HFFc6 (cell line): ENCODE measurements at places on chromosomes 2 and 18. TPM values are rescaled to one million over a fixed set of nuclear protein-coding genes. Genes with fewer than 3 reads are reported as not detected.

- peak; percentile 77 for DNase-seq
Observed at GRCh38 chr2:122643725-122644329, 888.4 kb downstream of the TSN start.

DNA sequence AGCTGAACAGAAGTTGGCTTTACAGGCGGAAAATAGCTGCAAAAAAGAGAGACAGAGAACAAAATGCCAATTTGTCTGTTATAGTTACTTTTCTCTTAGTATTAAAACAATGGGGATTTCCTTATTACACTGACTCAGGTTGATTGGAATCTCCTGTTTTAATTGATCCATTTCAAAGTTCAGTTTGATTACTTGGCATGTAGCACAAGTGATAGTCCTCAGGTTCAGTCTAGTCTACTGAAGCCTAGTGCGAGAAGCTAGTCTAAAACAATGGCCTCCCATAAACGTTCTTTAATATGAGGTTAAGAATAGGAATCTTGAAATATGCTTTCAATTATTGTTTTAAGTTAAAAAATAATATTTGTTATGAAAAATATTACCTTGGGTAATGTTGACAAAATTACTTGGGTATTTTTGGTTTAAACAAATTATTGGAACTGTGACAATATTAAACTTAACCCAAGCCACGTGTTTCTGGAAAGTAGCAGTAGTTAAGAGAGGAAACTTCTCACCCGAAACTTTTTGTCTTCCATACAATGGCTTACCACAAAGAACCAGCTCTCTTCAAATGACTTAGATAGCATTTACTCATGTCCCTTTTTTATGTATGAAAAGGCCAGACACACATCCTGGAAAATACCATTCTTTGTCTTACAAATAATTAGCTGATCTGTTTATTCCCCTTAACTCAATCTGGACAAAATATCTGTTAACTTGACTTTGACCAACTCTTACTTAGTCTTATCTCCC, 1326.2 kb upstream of the TMEFF2 start:
- no peak for DNase-seq

DNA sequence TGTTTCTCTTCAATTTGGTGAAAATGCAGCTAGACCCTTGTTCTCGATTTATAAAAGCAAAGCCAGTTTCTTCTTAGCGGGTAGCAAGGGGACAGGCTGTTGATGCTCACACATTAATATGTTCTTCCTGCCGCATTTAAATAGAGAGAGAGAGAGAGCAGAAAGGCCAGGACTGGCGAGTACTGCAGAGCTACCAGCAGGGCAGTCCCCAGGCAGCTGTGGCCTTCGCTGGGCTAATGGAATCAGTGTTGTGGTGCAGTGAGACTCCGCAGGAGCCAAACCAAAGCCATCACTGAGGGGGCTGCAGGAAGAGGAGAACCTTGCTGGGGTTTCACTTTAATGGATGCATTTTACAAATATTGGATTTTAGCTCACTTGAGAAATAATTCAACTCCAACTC, 223.6 kb downstream of the ACTR3 start:
- no peak for DNase-seq

DNA sequence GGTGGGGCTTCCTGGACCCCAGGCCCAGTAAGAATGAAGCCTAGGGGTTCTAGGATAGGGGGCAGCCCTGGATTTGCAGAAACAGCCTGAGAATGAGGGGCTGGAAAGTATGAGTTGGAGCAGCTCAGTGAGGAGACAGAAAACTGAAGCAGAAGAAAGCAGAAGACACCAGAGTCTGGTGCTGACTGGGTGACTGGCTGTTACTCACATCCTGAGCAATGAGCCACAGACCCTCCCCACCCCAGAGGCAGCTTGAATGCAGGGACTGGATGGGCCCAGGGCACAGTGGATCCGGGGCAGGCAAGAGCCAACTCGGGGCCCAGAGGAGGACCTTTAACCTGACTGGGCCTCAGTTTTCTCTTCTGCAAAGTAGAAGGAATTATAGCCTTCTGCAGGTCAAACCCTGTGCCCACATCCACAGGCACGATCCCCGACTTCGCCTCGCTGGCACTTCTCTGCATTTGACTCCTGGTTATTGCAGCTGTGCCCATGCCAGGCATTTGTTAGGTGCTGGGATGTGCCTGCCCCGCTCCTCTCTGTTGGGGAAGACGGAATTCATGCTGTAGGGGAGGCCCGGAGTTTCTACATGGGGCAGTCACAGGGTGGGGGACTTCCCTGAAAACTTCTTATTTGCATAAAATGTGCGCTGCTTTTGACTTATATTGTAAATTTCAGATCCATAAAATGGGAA, 8.5 kb downstream of the STEAP3 start:
- DNase-seq: peak; percentile 52

GRCh38 chr2:157875641-157876065, 477 bp downstream of the ACVR1 start:
- DNase-seq: no peak

DNA sequence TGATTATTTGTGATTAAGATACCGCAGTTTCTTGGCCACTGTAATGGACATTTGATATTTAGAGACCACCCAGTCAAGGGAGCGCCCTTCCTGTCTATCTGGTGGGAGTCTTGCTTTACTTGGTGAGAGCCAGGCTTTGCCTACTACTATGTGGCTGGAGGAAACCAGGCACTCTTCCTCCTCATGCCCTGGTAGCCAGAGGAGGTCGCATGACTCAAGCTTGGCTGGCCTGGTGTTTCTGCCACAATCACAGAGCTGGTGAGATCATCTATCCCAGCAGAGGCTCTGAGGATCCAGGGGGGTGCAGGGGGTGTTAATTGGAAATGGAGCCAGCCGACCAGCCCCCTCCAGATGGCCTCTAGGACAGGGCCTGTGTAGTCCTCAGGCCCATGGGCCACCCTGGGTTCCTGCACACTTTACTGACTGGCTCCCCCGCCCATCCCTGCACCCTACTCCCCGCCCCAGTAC, 46.8 kb upstream of the BIN1 start:
- peak; percentile 85 for DNase-seq

DNA sequence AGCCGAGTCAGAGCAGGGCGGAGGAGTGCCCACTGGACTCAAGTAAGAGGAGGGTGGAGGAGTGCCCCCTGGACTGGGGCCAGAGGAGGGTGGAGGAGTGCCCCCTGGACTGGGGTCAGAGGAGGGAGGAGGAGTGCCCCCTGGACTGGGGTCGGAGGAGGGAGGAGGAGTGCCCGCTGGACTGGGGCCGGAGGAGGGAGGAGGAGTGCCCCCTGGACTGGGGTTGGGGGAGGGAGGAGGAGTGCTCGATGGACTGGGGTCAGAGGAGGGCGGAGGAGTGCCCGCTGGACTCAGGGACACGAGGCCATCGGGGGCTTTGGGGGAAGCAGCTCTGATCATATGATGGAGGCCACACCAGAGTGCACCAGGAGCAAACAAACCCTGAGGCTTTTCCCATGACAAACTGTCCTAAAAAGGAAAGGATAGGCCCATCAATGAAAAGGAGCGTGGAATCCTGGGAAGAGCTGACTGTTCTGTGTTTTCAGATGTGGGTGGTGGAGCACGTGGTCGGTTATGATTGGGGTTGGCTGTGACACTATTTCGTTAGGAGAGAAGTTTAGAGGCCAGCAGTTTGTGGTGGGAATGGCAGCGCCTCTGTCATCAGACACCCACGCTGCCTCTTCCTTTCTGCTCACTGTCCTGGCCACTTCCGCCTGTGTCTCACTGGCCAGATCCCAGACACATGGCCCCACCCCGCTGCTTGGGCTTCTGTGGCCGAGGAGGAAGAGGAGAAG, 24.5 kb upstream of the HPCAL1 start:
- DNase-seq: peak; percentile 37

GRCh38 chr2:195657634-195658540, 861 bp downstream of the SLC39A10 start:
- DNase-seq: peak; percentile 61

GRCh38 chr2:187158452-187158851, 289.6 kb downstream of the CALCRL start:
- DNase-seq: no peak

The TUBB8B gene
- total RNA-seq: not detected in 3 replicates

The OTOS gene
- total RNA-seq: 0.43 TPM in 1 of 2 replicates, not detected in the other

The TRPM8 gene
- total RNA-seq: not detected in 3 replicates

The REG1B gene
- total RNA-seq: not detected in 3 replicates

The CRYGC gene
- total RNA-seq: not detected in 3 replicates
